ENCODE measurements at places on chromosomes 5 and 9.

DNA sequence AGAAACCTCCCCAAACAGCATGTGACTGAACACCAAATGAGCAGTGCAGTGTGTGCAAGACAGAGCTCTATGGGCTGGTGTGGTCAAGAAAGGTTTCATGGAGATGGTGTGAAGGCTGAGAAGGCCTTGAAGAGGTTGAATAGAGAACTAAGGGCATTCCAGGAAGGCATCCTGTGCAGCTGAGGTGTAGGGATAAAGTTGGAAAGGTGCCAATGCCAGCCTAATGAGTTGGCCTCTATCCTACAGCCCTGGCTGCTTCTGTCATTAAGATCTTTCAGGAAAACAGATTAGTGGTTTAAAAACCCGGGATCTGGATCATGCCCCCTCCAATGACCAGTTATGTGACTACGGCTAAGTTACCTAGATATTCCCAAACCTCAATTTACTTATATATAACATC is 4.0 kb downstream of the HDAC3 start:
- no peak for DNase-seq

DNA sequence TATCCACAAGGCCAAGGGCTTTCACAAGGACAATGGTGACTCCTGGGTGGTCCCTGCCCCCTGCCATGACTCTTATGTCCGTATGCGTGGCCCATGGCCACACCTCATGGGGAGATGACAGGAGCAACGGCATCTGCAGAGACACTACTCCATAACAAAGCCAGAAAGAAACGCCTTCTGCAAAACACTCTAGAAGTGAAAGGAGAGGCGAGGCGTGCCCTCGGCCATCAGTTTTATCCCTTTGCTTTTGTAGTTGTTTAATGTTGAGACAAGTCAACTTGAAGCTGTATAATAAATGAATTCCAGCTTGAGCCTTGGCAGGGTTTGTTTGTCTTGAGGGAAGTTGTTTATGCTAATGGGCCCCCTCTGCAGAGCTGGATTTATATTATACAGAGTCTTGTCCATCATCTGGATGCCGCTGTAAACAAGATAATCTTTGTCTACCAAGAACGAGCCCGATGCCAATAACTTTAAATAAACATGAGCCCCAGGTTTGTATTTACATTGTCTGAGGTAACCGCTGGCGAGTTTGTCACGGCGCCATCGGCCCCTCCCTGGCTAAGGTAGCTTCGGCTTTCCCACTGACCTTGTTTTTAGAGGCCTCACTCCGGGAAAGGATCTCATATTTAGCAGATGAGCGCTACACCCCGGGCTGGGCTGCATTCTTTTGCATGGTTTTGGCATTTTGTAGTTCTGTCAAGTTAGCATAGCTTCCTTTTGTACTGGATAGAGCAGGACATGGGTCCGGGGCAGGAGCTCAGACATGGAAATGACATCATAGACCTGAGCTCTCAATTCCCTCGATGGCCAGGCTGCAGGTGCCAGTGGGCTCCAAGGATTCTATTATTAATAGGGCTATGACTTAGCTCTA is 165.3 kb downstream of the ERCC6L2 start:
- no peak for DNase-seq

- no peak for DNase-seq
Observed at GRCh38 chr9:72995131-72996024, 42.5 kb upstream of the ALDH1A1 start.

DNA sequence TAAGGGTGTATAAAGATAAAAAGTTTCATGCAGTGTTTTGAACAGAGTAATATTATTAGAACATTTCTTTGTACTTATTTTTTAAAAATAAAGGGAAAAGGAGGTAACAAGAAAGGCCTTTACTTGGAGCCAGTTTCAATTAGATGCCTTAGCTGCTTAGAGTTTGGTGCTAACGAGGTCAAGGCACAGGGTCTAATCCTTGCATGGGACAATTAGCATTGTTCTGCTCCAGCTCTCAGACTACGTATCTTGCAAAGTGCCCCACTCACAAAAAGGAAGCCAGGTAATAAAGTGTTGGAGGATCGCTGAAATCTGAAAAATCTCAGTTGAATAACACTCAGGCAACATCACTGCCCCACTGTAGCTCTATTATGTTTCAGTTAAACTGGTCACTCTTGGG is 2011.3 kb downstream of the EFNA5 start:
- DNase-seq: no peak

GRCh38 chr9:88056876-88057275 is 81.4 kb downstream of the SPATA31C2 start:
- peak; percentile 35 for DNase-seq

GRCh38 chr5:2746561-2747032 is 4.9 kb downstream of the IRX2 start:
- DNase-seq: peak; percentile 5

- no peak for DNase-seq
Observed at GRCh38 chr5:116564756-116565490, 9.7 kb downstream of the SEMA6A start.

DNA sequence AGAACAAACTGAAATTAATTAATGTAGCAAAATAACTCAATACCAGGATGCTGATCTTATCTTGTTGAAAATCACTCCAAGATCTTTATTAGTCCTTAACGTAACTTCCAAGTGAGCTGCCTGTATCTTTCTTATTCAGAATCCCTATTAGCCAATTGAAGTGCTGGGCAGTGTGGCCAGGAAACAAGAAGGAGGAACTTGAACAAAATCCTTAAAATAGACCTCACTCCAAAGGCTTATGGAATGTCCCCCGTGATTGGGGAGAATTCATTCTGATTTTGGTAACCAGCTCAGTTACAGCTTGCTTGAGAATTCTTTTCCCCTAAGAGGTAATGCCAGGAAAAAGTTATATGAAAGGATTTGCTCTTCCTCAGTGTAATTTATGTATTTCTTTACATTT is 171.0 kb downstream of the DEPDC1B start:
- DNase-seq: no peak

- no peak for DNase-seq
Observed at GRCh38 chr9:8727191-8727590, 927.6 kb upstream of the DMAC1 start.

- DNase-seq: no peak
Observed at GRCh38 chr9:4084435-4084818, 215.4 kb downstream of the GLIS3 start.

DNA sequence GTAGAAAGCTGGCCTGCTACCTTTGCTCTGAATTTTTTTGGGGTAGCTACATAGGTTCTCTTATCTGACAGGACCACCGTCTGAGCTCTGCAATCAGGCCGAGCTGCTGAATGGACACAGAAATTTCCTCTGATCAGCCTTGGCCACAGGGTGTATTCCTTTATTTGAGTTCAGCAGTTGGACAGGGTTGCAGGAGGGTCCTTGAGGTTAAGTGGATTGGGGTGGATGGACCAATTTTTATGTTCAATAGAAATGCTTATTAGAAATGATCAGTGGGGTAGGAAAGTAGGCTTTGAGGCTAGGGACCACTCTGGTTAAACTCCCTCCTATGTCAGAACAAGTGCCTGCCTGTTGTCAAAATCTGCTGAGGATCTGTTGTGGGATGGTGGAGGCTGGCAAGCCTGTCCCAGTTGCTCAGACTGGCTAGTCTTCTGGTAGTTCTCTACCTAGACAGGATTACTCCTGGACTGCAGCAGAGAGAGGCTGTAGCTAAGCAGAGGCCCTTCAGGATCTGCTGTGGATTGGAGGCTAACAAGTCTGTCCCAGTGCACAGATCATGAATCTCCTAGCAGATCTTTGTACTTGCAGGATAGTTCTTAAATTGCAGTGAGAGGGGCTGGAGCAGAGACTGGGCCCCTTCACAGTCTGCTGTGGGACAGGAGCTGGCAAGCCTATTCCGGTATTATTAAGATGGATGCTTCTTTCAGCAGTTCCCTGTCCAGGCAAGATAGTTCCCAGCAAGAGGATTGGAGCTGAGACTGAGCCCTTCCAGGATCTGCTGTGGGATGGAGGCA is 18.0 kb downstream of the XRCC4 start:
- DNase-seq: no peak

DNA sequence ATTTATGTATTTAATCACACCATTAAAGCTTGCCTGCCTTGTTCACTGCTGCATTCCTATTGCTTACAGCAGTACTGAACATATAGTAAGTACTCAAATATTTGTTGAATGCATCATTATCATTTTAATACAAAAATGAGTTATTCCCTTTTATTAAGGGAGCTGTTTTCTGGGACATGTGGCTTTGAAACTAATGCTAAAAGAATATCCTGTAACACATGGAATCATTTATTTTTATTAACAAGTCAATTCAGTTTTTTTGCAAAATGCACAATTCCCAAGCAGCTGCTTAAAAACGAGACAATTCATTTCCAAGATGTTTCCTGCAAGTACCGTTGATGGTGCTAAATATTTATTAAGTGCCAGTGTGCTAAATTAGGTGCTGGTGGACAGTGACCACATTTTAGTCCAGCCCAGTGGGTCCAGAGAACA is 148.3 kb upstream of the NR3C1 start:
- no peak for DNase-seq

DNA sequence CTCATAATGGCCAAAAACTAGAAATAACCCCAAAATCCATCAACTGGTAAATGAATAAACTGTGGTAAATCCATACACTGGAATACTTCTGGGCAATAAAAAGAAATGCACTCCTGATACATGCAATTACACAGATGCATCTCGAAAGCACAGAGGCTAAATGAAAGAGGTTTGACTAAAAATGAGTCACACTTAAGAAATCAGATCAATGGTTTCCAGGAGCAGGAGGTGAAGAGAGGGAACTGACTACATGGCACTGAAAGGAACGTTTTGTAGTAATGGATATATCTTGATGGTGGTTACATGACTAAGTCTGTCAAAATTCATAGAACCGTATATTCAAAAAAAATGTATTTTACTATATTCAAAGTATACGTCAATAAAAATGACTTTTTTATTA is 42.4 kb downstream of the STRBP start:
- no peak for DNase-seq

DNA sequence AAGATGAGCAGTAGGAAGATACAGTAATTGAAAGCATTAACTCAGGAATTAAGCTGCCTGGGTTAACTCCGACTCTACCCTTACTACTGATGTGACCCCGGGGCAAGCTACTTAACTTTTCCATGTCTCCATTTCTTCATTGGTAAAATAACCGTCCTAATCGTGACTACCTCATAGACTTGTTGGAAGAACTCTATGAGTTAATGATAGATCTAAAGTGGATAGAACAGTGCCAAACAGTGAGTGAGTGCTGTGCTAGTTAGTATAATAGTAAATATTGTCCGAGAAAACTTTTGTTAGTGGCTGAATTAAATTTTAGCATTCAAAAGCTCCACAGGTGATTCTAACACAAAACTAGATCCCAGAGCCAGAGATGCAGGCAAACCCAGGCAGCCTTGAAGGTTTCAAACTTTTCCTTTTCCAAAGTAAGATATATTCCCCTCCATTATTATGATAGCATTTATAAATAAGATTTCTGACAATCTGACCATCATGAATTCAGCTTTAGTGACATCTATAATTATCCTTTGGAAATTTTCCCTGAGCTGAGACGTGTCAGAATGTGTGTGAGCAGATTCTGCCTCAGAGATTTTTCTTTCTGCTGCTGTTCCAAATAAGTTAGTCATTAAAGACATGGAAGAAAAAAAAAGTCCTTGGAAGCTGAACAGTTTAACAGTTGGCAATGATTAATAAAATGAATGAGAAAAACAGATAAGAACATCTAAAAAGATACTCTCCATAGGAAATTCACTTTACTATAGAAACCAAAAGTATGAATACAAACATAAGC is 369.5 kb downstream of the PRELID2 start:
- peak; percentile 73 for DNase-seq

GRCh38 chr5:181119105-181119504 is 11.9 kb downstream of the OR2V1 start:
- DNase-seq: no peak

DNA sequence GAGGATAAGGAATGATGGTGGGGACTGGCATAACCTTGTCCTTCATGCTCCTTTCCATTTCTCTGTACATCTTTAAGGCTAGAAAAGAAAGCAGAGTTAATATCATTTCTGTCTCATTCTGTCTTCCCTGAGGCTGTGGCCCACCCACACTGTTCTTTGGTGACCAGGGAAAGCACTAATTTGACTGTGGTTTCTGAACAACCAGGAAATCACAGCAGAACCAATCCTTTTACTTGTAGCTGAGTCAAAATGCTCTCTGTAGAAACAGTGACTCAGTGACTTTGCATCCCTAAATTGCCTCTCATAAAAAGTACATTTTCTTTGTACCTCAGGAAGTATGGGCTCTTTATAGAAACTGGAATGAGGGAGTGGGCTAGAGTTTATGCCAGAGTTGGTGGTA is 28.1 kb downstream of the IL33 start:
- no peak for DNase-seq

GRCh38 chr5:145365464-145365863 is 469.7 kb downstream of the PRELID2 start:
- no peak for DNase-seq

- no peak for DNase-seq
Observed at GRCh38 chr5:80037366-80037765, 2.2 kb downstream of the THBS4 start.

DNA sequence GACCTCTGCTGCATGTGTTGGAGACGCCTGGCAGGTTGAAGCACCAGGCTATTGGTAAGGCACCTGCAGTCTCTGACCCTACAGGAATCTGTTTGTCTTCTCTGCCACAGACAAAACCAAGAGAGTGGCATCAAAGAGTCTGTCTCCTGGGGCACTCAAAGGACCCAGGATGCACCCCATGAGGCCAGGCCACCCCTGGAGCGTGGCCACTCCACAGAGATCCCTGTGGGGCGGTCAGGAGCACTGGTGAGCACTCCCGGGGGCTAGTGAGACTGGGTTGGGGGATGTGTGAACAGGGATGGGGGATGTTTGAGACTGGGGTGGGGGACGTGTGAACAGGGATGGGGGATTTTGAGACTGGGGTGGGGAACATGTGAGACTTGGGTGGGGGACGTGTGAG is 240.3 kb downstream of the CACNA1B start:
- no peak for DNase-seq

DNA sequence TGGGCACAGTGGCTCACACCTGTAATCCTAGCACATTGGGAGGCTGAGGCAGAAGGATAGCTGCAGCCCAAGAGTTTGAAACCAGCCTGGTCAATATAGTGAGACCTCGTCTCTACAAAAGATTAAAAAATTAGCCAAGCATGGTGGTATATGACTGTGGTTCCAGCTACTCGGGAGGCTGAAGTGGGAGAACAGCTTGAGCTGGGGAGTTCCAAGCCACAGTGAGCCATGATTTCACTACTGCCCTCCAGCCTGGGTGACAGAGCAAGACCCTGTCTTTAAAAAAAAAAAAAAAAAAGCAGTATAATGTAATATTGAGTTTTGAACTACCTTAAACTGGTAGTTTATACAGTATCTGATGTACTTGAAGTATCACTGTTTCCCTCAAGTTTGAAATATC is 358.4 kb downstream of the EBF1 start:
- no peak for DNase-seq
